Fibroblast of the conjunctiva (primary cell): ENCODE measurements at places on chromosomes 12 and 14.

- DNase-seq = no peak
Observed at GRCh38 chr14:50022661-50023060, 93.7 kb downstream of the VCPKMT start.

DNA sequence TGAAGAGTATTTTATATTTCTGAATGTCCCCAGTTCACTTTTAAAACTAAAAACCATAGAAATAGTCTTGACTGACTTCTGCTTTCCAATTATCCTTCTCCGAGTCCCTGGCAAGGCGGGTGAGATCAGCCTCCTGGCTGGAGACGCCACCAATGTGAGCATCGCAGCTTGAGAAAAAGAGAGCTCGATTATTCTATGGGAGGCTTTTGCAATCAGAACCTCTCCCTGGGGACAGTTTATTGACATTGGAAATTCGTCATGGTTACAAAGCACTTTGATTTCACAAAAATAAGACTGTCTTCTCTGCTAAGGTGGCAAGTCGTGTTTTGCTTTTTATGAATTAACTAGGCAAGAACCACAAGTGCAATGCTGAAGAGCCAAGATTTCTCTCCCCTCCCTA, 23.6 kb upstream of the GPHB5 start:
- peak; percentile 9 for DNase-seq

DNA sequence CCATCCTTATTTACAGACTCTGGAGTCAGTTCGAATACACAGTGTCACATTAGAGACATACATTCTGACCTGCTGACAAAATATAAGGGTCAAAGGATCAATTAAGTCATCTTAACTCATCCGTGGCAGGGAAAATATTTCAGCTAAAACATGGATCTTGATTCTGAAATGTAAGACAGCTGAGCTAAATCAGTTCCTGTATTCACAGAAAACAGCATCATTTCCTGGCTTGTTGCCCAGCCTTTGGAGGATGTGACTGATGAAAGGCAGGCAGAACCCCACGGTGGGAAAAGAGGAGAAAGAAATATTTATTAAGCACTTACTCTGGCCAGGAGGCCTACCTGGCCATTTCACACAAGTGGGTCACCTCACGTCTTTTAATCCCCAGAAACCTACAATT, 101.9 kb downstream of the GAS2L3 start:
- DNase-seq = peak; percentile 1

GRCh38 chr12:119178544-119179334, at the start of gene HSPB8:
HSPB8 (plus strand) TSS chr12:119178931; CDS start chr12:119179313, 382 bp downstream.
- peak; percentile 63 for DNase-seq

DNA sequence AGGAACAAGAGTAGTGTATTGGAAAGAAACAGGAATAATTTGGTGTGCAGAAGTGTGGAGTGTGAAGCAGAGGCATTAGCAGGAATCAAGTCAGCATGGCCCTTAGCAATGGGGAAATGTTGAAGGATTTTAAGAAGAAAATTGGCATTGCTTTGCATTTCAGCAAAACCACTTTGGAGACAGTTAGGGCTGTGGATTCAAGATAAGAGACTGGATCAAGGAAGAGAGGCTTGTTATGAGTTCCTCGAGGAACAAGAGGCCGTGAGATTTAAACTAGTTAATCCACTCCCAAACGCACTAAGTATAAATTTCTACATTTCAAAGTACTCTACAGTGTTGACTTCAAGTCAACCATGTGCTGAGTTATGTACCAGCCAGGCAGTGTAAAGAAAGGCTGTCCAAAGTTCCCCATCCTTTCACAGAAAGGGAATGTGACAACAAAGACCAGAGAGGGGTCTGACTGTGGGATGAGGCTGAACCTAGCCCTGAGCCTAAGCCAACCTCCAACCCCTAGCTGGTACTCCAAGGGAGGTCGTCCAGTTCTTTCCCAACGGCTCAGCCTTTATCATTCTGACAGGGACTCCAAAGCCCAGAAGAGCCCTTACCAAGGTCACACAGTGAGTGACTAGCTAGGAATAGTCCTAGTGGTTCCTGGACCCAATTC, 91.2 kb upstream of the BMP4 start:
- DNase-seq = no peak

GRCh38 chr12:52224151-52224550, 8.9 kb upstream of the KRT7 start:
- DNase-seq = no peak

- no peak for DNase-seq
Observed at GRCh38 chr12:97075934-97076630, 169.0 kb downstream of the NEDD1 start.

DNA sequence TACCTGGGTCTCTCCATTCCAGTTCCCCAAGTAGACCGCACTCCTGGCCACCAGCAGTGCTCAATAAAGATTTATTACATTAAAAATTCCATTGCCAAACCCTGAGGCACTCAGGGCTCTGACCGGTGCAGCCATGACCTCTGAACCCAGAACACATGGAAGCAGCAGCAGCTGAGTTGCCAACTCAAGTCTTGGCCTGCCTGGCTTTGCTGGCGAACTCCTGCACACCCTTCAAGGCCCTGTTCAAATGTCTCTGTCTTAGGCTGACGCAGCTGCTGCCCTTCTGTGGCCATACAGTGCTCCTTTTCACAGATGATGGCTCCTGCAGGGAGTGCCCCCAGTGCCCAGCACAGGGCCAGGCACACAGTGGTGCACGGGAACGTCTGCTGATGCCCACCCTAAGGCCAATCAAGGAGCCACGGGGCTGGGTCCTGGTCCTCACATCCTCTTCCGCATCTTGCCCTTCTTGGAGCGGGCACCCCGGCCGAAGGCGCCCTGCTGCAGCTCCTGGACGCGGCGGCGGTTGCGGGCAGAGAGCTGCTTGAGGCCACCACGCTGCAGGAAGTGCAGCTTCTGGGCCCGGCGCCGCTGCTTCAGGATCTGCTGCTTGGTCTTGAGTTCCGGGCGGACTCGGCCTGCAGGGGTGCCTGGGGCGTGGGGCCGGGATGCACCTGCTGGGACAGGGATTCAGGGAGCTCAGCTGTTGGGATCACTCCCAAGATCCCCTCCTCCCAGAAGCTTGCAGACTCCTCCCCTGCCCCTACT, 9.1 kb downstream of the CFAP73 start:
- DNase-seq = no peak

DNA sequence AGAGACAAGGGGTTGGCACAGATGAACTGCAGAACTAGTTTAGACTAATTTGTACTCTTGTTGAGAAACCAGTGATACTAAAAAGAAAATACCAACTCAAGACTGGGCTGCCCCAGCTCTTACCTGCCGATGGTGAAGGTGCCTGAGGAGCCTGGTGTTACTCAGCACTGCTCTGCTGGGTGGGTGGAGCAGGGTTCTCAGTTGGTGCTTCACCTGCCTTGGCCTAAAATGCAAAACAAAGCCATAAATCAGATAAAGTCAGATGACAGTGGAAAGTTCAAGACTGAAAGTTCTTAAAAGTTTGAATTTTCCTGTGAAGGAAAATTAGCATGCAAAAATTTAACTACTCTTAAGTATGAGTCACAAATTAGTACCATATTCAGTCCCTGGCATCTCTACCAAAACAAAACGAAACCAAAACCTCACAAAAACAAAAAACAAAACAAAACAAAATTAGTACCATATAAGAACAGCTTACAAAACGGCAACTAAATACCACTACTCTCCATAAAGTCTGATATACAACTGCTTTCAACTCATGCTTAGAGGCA, 21.9 kb downstream of the YBX3 start:
- DNase-seq = no peak

DNA sequence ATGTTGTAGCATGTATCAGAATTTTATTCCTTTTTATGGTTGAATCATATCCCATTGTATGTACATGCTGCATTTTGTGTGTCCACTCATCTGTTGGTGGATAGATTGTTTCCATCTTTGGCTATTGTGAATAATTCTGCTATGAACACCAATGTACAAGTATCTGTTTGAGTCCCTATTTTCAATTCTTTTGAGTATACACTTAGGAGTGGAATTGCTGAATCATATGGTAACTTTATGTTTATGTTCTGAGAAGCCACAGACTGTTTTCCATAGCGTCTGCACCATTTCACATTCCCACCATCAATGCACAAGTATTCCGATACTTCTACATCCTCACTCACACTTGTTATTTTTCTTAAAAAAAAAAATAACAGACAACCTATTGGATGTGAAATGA, 91.5 kb downstream of the ARF6 start:
- no peak for DNase-seq

GRCh38 chr14:63134801-63135200, 69.4 kb upstream of the RHOJ start:
- DNase-seq = no peak

DNA sequence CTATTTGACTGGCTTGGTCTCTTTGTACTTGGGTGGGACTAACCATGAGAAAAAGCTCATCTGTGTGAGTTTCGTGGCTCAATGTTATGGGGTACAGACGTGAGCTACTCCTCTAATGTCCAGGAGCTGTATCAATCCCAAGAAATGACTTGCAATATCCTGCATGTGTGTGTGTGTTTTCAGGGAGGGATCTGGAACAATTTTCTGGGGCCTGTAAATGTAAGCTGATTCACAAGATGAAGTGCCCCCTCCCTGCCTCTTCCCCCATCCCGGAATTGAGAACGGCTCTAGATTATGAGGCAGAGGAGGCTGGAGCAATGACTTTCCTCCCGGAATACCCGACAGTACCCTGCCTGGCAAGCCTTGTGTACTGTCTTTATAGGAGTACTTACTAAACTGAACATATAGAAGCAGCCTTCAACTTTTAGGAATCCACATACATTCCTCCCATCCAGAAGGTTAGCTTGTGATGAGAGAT, 53.9 kb downstream of the TMX1 start:
- no peak for DNase-seq

DNA sequence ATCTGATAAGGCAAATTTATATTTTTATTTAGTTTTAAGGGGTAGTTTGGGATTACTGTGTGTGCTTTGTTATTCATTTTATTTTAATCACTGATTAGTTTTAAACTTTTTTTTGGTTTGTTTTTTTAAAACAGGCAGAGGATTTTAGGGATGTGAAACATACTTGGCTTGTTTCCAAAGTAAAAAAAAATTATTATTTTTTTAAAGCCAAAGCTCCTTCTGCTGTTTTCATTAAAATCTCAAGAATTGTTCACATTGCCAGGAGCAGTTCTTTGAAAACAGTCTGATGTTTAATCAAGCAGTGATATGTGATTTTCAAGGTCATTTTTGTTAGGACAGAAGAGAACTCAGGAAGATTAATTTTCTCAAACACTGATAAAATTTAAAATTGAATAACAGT, 11.2 kb downstream of the TTC8 start:
- no peak for DNase-seq

DNA sequence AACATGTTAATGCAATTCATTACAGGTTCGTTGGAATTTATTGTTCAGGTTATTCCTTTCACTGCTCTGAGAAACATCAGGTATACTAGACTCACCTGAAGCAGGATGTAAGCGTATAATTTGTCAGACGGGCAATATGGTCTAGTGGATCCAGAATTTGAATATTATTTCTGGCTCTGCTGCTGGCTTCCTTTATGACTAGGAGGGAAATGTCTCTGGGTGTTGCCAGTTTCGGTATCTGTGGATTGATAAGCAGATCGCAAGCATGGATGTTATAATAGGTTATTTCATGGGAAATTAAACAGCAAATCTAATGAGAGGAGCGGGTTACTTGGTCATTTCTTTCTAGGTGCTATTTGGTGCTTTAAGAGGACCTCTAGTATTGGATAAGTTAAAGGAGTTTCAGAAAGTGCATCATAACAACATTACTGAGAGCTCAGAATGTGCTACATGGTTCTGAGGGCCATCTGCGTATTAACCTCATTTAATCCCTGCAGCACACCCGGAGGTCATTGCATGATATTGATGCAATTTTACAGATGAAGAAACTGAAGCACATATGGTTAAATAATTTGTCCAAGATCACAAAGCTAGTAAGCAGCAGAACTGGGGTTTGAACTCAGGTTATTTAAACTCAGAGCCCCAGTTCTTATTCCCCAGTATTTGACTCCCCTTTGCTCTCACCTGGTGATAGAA, 47.3 kb upstream of the BCAT1 start:
- DNase-seq = no peak

- peak; percentile 68 for DNase-seq
Observed at GRCh38 chr14:90301668-90302090, 30.1 kb downstream of the NRDE2 start.

DNA sequence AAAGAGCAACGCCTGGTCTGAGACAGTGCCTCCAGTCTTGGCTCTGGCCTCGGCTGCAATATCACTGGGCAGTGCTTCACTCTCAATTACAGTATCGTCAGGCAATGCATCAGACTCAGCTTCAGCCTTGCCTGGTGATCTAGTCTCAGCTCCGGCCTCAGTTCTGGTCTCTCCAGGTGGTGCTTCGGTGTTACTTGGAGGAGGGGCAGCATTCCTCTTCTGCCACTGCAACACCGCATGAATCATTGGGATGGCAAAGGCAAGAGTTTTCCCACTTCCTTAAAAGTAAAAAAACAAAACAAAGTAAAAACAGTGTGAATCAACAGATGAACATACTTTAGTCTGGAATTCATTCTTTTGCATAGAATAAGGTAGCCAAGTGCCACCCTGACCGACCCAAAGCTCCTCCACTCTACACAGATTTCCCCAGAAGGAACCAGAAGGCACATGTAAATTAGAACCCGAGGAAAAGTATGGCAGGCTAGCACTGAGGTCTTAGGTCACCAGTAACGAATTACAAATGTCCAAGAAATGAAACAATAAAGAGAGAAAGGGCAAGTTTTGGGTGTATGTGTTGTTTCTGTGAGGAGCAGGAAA, 18.6 kb downstream of the DDX24 start:
- DNase-seq = no peak
